ENCODE measurements at places on chromosomes 7 and 10.
A peak's percentile ranks its signal among the peaks of the same experiment; 100 is the strongest.

DNA sequence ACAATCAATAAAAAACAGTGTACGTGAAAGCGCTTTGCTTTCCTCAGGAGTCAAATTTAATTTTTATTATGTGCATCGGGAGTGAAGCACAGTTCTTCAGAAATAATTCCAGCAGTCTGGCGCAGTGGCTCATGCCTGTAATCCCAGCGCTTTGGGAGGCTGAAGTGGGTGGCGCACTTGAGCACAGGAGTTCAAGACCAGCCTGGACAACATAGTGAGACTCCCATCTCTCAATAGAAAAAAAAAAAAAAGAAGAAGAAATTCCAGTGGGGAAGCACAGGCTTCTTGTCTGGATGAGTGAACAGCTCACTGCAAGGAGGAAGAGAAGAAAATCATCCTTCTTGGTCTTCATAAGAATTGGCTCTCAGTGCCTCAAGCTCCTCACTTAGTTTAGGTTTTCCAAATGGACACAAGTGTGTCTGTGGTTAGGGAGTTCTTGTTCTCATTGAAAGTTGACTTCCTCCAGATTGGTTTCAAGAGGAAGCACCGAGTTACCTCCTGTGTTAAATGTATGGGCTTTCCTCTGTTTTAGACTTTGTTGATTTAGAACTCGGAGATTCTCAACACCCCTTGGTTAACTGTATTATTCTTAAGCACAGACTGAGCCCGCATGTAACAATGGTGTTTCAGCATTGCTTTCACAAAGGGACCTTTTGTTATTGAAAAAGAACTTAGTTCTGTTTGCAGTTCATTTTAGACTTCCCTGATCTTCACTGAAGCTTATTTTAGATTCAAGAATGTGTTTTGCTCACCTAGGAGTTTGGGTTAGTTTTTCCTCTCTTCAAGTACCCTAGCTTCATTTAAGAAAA, 28.0 kb downstream of the LMTK2 start:
- no peak for DNase-seq

GRCh38 chr7:30162622-30163124, 27.9 kb downstream of the MTURN start:
- DNase-seq: no peak

GRCh38 chr7:49618028-49618427, 155.4 kb upstream of the VWC2 start:
- DNase-seq: no peak

- DNase-seq: no peak
Observed at GRCh38 chr7:31065021-31065593, 13.0 kb downstream of the ADCYAP1R1 start.

- peak; percentile 34 for DNase-seq
Observed at GRCh38 chr7:131513245-131514061, 43.0 kb downstream of the PODXL start.

GRCh38 chr7:95669513-95669912, 73.2 kb upstream of the PDK4 start:
- no peak for DNase-seq

GRCh38 chr10:86668297-86669165, at the start of gene LDB3:
LDB3 (plus strand) TSS chr10:86668511; CDS start chr10:86668692, 181 bp downstream.
- no peak for DNase-seq

- no peak for DNase-seq
Observed at GRCh38 chr10:24128066-24128730, 80.7 kb upstream of the KIAA1217 start.

GRCh38 chr7:112770051-112770450, 20.1 kb downstream of the TMEM168 start:
- DNase-seq: no peak

- no peak for DNase-seq
Observed at GRCh38 chr10:124879136-124879535, 62.8 kb upstream of the ZRANB1 start.

DNA sequence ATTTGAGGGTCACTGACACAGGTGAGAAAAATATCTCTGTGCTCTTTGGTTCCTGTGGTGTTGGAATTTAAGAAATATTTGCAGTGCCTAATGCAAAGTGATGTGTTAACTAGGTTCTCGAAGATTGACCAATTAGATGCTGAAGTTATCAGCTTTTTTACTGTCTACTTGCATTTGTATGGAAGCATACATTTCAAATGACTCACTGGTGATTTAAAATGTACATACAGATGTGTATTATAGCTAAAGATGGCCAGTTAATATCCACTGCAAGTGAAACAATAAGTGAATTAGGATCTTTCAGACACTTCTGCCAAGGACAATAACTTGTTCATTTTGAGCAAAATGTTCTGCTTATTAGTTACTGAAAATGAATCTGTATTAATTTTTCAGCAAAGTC, 205.0 kb downstream of the FANK1 start:
- DNase-seq: no peak

- DNase-seq: no peak
Observed at GRCh38 chr7:1562597-1563051, 6.6 kb upstream of the TMEM184A start.

DNA sequence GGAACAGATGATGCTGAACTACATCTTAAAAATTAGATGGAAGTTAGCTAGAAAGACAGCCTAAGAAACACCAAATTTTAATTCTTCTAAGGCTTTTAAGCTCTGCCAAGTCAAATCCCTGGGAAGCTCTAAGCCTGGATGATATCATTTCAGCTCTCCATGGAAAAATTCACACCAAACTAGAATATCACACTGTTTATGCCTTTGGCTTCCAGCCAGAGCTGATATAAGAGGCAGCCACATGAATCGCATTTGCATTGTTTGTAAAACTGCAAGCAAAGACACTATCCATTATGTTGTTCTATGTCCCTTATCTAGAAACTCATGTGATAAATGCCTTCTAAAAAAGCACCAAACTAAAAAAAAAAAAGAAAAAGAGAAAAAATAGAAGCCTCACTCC, 430.4 kb downstream of the GRID1 start:
- no peak for DNase-seq

- DNase-seq: no peak
Observed at GRCh38 chr10:96910488-96911395, 78.6 kb downstream of the LCOR start.

DNA sequence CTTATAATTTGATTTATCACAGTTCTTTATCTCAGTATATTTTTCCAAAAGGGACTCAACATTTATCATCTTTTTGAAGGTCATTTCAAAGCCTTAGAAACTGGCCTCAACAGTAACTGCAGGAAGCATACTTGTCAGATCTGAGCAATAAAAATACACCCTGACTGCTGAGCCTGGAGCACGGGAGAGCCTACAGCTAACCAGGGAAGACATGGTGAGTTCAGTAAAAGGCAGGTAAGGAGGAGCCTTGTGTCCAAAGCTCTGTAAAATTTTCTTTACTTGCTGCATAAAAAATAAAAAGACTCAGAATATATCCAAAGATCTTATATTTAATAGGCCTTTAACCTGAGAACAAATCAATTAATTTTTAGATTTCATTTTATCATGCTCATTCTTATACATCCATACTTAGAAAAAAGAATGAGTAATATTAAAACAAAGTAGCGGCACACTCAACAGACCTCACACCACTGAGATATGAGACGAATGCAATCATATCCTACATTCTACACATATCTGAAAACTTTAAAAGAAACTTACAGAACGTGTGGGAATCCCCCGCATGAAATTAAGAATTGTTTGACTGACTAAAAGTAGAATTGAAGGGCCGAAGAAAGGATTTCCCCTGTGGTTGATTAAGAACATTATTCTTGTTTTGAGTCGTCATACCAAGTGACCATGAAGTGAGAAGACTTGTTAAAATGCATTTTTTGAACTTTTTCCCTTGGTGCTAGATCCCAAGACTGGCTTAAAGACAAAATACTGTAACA, 296.4 kb upstream of the MKLN1 start:
- DNase-seq: no peak

- no peak for DNase-seq
Observed at GRCh38 chr7:7732621-7733281, 14.3 kb upstream of the RPA3 start.

DNA sequence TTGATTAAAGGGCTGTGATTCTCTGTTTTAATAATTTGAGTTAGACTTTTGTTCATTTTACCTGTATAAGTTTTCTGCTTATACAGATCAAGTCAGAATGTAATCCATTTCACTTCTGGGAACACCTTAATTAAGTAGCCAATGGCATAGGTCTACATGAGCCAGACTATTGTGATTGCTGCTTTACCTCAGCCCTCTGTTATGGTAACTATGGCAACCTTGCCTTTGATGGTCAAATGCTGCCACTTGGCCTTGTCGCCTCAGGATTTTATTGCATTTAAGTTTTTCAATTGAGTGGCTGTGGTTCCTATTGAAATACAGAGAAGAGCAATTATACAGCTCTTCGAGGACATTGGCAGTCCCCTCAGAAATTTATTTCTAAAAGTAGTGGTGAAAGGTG, 64.3 kb upstream of the TMEM106B start:
- no peak for DNase-seq

GRCh38 chr7:128946936-128947830, 9.5 kb downstream of the IRF5 start:
- no peak for DNase-seq

GRCh38 chr7:64485623-64486022, 77.2 kb downstream of the ZNF680 start:
- no peak for DNase-seq

DNA sequence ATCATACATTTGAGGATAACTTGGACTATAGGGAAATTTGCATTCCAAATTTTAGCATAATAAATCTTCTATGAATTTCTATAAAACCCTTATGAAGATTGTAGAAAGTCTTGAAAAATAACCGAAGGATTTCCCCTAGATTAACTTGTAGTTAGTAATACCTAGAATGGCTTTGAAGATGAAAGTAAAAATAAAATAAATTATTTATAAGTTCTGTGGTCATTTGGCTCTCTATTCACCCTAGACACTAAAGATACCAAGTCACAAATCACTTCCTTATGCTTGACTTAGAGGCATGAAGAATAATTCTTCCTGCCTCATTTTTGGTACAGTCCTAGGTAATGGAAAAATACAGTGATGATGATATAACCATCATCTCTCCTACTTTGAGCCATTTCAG, 79.3 kb downstream of the CSTF2T start:
- DNase-seq: no peak

DNA sequence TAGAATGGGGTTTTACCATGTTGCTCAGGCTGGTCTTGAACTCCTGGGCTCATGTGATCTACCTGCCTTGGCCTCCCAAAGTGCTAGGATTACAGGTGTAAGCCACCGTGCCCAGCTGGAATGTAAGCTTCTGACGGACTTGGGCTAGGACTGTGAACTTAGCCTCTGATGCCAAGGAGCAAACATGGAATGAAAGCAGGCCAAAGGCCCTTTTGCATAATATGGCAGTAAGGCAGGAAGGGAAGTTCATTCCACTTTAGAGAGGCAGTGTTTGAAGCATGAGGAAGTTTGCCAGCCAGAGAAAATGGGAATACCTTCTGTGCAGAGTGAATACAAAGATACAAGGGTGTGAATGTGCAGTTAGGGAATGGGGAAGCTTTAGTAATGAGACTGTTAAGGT, 20.3 kb downstream of the VCL start:
- no peak for DNase-seq

DNA sequence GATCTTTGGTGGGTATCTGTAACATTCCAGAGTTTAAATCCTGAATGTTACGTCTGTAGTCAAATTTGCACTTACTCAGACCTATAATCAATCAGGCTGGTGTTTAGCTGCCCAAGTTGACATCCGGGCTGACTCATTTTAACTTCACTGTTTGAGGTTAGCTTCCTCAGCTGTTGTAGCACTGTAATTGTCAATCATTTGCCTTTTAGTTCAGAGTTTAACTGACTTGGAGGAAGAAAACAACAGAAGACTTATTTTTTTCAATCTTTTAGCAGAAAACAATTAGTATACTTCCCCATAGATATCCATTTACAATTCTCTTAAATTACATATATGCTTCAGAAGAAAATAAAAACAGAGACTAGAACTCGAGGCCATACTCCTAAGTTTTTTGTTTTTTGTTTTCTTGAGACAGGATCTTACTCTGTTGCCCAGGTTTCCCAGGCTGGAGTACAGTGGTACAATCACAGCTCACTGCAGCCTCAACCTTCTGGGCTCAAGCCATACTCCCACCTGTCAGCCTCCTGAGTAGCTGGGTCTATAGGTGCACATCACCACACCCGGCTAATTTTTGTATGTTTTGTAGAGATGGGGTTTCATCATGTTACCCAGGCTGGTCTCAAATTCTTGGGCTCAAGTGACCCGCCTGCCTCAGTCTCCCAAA, 38.5 kb upstream of the LRRC17 start:
- no peak for DNase-seq

DNA sequence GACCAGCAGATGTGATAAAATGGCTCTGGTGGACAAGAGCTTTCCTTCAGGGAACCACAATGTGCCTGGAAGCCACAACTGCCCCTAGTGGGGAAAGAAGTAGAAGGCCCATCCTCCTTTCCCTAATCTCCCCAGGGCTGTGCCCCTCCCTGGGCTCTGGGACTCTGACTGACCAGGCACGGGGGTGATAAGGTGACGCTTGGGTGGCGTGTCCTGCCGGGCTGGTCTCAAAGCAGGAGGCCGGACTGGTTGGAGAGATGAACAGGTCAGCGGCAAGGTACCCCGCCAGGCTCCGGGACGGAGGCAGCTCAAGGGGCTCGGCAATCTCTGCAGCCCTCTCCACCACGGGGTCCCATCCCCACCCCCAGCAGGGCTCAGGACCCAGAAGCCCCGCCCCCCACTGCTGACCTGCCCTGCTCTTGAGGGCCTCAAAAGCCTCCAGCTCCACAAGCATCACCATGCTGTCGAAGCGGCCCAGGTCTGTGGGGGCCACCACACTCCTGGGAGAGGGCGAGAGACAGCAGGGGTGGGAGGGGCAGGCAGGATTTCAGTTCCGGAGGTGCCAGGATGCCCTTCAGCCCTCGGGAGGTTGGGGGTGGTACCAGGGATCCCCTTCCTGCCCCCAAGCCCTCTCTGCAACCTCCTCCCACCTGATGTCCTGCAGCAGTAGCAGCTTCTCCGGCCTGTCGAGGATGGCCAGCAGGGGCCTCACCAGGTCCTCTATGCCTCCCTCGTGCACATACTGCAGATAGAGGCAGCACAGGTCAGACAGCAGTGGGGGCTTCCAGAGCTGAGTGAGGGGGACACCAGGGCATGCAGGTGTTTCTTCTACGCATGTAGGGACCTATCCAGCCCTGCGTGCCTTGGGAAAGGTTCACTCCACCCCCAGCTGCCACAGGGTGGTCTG, 12.2 kb downstream of the LZTS2 start:
- no peak for DNase-seq
